Stimulated activated naive CD8-positive, alpha-beta T cell treated with anti-CD3 and anti-CD28 coated beads, Interleukin-15, amount 100 ng/mL, for 72 hours (primary cell): ENCODE measurements at places on chromosomes 11 and 22.
A peak's percentile ranks its signal among the peaks of the same experiment; 100 is the strongest.

DNA sequence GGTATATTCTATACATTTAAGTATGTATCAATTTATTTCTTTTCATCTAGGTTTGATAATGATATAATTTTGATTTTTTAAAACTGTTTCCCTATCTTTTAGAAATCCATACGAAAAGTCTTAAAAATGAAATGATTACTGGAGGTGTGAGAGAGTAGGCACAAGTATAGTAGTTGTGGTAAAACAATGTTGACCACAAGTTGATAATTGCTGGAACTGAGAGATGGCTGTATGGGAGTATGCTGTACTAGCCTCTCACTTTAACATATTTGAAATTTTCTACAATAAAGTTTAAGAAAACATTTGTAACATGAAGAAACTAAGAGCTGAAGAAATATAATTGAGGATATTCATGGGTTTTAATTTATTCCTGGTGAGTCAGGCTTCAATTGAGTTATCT, 30.0 kb downstream of the FSHB start:
- DNase-seq: no peak

DNA sequence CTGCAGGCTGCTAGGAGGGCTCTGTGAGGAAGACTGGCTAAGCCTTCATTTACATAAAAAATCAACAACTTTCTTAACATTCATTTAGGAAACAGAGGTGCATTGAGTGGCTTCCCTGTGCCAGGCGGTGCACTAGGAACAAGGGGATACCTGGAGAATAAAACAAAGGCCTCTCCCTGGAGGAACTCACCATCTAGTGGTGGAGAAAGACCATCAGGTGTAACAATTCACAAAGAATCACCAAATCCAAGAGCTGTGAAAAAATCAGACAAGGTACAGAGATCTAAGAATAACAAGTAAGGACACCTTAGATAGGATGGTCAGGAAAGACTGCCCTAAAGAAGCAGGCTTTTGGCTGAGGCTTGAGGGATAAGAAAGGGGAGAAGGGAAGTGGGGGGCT, 40.3 kb downstream of the CSNK2A3 start:
- DNase-seq: no peak

DNA sequence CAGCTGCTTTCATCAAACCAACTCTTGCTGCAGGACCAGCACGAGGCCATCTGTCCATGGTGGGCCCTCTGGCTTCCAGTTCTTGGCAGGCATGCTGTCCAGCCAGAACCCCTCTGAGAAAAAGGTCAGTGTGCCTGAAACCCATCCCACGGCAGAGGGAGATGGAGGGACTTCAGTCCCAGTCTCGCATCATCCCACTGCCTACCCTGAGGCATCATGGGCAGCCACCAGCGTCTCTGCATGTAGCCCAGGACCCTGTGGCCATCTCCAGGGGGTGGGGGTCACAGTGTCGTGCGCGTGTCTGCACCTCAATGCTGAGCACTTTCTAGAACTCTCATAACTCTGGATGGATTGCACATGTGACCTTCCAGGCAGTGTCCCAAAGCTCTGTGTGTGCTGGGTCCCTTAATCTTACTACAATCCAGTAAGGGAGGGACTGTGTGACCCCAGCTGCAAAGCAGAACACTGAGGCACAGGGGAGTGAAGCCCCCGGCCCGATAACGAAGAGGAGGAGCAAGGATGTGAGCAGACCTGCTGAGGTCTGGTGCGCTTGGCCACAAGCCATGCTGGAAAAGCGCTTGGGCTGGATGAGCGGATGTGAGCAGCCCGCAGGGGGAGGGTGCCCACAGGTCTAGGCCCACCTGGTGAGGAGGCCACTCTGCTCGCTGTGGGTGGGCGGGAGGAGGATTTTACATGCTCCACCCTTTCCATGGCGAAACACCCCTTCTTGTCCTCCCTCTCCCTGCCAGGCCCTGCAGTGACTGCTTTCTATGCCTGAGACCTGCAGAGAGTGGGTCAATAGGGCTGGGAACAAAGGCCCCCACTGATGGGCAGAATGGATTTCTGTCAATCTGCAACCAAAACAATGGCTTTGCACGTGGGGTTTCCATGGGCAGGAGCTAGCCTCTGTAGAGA, 1401.0 kb downstream of the BRD1 start:
- DNase-seq: no peak

DNA sequence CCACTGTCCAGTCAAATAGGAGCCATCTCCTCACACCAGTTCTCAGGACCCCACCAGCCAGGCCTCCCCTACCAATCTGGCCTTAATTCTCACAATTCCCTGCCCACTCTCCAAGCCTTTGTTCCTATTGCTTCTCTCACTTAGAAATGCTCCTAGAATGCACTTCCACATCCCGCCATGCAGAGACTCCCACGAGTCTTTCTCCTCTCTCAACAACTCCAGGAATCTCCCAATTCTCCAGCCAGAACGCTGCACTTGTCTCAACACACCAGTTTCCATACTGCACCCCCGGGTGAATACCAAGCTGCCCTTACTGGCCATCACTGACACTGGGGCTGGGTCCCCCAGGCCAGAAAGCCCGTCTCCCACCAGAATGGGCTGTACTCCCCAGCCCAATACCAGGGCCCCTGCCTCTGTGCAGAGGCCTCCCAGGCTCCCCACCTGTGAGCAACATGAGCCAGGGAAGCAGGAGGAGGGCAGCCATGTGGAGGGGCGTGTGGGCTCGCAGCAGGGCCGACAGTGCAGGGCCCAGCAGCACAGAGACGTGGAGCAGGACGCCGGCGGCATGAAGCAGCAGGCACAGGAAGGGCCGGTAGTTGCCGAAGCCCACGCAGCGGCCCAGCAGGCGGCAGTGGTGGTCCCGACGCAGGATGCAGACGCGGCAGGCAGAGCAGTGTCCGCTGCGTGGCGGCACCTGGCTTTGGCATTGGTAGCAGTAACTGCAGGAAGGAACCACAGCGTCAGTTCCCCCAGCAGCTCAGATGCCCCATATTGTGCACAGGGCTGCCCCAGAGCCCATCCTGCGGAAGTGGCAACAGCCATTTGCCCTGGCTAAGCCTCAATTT, 2.4 kb downstream of the ZDHHC24 start:
- DNase-seq: peak; percentile 80

DNA sequence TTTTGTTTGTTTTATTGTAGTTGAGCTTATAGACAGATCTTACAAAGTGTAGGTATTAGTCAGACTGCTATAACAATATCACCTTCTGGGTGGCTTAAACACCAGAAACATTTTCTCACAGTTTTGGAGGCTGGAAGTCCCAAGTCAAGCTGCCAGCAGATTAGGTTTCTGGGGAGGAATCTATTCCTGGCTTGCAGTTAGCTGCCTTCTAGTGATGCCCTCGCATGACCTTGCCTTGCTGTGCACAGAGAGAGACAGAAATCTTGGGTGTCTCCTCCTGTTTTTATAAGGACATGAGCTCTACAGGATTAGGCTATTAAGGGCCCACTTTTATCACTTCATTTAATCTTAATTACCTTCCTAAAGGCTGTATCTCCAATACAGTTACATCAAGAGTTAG, 1635.2 kb downstream of the FAM181B start:
- no peak for DNase-seq
